ENCODE measurements at places on chromosomes 13 and 19.

GRCh38 chr13:84605927-84606326 lies 723.7 kb upstream of the SLITRK1 start:
- no peak for DNase-seq

GRCh38 chr19:46759206-46759605 lies 13.0 kb upstream of the STRN4 start:
- no peak for DNase-seq

- DNase-seq: no peak
These were observed 843 bp downstream of the ZNF610 start for GRCh38 chr19:52336791-52337381.

GRCh38 chr13:67299751-67300150 lies 69.6 kb upstream of the PCDH9 start:
- no peak for DNase-seq

- no peak for DNase-seq
These were observed 104.5 kb downstream of the NBEA start for GRCh38 chr13:35046587-35046986.

DNA sequence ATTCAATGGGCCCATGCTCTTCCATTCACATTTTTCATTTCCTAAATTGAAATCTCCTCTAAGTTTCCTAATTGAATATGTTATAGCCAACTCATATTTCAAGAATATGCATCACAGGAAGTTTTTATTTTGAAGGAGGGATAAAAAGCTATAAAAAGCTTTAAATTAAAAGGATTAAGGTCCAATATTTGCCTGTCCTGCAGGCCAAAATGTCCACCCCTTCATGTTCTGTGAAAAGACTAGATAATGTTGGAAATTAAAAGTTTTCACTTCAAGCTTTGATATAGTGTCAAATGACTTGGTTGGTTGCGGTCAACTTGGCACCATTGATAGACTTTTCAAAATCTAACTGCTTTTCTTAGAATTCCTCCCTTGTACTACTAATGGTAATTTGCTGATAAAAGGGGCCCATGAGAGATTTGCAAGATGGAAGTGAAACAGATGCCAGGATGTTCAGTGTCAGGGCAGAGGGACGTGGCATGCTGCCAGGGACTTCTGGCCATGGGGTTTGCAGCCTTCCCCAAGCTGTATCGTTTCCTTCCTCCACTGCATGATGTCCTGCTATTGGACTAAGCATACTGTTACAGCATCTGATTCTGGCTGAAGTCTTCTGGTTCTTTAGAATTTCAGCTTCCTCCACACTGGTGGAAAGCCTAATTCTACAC lies 547.3 kb upstream of the MIR17HG start:
- DNase-seq: no peak

GRCh38 chr19:2549701-2550191 lies 73.8 kb downstream of the GADD45B start:
- DNase-seq: no peak

- DNase-seq: no peak
These were observed 1.2 kb upstream of the C19orf81 start for GRCh38 chr19:50647879-50648615.

DNA sequence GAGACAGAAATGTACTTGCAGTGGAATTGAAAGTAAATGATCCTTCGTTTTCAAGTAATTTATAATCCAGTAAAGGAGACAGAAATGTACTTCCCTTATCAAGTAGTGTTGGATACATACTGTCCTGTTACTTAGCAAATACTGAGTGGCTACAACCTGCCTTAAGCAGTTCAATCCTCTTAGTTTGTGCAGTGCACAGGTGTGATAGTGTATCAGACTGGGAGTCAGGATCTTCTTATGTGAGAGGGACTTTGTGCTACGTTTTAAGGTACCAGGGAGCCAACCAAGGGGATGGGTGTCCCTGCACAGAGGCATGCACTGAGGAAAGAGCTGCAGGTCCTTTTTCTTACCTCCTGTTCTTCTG lies 111.1 kb downstream of the DNAJC3 start:
- no peak for DNase-seq

DNA sequence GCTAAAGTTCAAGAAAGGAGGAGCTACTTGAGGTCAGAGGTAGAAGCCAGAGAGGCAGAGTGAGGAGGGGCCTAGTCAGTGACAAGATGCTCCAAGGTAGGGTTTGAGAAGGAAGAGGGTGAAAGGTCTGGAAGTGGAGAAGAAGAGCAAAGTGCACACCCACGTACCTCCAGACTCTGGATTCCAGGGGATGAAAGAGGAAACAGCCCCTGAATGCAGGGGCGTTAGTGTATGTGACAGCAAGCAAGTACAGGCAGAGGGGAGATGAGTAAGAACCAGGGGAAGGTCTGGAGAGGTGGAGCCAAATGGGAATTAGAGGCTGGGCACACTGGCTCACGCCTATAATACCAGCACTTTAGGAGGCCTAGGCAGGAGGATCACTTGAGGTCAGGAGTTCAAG lies 8.7 kb downstream of the RPS28 start:
- no peak for DNase-seq

DNA sequence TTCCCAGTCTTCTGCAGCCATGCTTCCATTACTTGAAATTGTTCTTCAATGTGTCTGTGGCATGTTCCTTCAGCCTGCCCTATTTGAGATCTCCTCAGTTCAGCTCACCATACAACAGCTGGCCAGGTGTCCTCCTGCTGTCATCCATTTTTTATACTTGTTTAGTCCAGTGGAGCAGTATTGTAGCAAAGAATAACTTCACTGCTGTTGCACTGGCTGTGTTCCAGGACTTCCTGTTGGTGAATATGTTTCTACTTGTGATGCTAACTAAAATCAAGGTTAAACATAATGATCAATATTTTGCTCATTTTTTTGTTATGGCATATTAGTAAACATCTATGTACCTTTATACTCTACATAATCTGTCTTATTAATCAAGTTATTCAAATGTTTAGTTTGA lies 1394.1 kb downstream of the PCDH9 start:
- DNase-seq: no peak

DNA sequence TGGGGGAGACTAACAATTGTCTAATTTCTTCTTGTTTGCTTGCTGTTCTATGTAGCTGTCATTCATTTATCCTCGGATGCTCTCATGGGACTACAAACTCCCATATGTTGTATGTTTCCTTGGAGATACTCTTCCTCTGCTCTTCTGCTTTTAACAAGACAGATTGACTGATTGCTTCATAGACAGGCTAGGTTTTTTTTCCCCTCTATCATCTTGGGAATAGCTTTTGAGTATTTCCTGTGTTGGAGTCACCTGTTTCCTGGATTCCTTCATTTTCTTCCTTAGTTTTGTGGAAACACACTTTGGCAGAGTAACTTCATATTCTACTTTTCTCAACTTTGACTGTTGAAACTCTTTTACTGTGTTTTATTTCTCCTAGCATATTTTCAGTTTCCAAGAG lies 27.6 kb downstream of the EDNRB start:
- DNase-seq: no peak

DNA sequence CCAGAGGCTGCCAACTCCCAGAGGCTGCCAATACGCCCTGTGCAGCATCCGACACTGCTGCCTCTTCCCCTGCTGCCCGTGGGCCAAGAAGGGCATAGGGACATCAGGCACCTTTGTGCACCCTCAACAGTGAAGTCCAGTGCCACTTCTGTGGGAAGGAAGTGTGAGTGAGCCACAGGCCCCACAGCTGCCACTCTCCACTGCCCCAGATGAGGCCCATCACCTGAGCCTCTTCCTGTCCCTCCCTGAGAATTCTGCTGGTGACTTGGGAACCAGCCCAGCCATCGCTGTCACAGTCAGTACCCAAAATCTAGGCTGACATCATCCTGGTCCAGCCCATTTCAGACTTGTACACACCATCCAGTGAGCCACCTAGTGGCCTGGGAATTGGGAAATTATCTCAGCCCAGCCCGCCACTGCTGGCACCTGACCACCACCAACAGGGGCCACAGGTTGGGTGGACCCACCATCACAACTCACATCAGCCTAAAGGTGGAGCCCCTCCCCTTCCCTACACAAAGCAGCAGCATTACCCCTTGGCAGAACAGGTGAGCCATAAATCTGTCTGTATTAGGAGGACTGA lies 733.9 kb upstream of the KLHL1 start:
- no peak for DNase-seq

DNA sequence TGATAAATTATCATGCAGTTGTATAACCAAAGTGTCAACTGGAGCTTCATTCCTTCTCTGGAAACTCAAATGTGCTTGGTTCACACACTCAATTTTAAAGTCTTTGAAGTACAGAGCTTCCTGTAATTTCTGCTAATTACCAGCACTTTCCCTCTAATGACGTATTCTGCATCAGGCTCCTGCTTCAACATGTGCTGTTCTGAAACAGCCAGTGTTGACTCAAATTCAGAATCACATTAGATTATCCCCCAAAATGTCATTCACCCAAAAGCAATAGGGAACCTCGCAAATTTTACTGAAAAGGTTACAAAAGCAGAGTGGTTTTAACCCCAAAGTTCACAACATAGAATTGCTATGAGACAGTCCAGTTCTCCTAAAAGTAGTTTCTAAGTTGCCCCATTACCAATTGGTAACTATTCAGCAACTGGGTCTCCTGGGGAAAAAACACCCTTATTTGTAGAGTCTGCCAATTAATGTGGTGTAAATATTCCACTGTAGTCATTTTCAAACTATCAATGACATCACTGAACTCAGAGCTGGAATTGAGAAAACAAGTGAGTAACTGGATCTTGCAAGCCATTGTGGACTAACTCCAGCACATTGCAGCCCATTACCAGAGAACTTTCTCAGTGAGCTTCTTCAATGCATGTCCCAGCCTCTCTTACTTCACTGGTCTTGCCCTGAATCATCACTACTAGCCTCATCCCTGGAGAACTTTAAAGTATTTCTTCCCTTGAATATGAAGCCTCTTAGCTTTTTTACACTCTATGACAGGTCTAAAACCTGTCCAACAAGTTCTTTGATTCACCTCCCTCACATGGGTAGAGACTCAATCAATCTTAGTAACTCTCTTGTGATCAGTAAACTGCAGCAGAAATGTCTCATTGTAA lies 955.4 kb downstream of the EFNB2 start:
- DNase-seq: no peak

- DNase-seq: peak; percentile 54
These were observed 32.5 kb downstream of the LCP1 start for GRCh38 chr13:46149272-46150133.

DNA sequence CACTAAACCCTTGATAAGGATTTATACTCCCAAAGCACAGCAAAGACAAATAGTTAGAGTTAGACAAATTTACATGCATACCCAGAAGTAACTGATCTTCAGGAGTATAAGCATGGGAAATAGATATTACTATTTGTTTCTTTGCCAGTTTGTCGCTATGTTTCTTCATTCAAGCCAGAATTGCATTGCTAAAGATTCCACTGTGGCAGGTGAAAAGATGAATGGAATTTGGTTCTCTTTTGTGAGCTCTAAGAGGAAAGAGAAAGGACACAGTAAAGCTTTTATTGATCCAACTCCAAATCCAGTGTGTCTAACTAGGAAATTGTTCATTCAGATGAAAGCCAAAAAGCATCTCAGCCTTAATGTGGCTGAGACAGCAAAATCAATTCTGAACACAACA lies 292.3 kb upstream of the SPRY2 start:
- no peak for DNase-seq

DNA sequence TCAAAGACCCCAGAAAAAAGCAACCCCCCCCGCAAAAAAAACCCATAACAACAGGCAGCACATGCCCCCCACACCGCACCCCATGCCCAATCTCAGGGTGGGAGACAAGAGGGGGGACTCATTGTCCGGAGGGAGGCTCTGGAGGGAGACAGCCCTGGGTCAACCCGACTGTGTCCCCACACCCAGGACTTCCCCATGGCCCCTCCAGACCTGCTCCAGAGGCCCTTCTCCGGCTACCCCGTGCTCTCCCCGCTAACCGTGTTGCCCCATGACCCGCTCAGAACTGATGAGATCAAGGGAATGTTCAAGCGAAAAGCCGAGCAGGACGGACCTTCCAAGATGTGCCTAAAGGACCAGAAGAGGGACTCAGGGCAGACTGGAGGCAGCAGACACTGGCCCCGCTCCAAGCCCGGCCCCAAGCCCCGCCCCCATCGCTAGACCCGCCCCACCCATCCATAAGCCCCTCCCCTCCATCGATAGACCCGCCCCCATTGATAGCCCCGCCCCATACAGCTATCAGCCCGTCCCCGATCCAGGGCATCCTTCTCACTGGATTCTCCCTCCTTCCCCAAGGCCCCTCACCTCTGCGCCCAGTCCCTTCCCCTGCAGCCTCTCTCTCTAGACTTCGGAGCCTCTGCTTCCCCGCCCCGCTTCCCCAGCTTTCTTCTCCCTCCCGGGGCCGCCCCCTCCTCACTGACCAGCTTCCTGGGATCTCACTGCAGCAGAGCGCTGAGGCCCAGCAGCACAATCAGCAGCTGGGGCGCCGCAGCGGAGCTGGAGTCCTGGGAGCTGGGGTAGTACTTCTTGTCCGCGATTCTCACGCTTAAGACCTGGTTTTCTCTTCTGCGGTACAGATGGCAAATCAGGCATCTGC lies 2.2 kb downstream of the BST2 start:
- peak; percentile 53 for DNase-seq

GRCh38 chr13:23871616-23872220 lies 17.5 kb downstream of the MIPEP start:
- no peak for DNase-seq

GRCh38 chr13:51679616-51680015 lies 95.4 kb downstream of the WDFY2 start:
- DNase-seq: no peak

DNA sequence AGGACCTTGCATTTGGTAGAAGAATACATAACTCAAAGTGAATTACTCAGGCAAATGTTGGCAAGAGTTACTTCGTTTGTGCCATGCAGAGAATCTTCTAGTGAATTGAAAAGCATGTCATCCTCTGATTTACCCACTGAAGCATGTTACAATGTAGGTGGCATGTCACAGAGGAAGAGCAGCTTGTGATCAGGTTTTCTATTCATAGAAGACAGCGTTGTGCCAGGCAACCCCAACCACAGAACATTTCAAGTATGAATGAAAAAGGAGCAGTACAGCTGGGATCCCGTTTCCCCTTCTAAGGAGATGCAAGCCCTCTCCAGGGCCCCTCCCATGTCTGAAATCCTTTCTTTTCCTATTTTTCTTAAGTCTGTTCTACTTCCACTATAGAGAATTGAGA lies 6.0 kb upstream of the KATNAL1 start:
- DNase-seq: no peak
